WTC11 (cell line): ENCODE measurements at places on chromosomes 5 and 9. TPM values are rescaled to one million over a fixed set of nuclear protein-coding genes. Genes with fewer than 3 reads are reported as not detected.
A peak's percentile ranks its signal among the peaks of the same experiment; 100 is the strongest.

DNA sequence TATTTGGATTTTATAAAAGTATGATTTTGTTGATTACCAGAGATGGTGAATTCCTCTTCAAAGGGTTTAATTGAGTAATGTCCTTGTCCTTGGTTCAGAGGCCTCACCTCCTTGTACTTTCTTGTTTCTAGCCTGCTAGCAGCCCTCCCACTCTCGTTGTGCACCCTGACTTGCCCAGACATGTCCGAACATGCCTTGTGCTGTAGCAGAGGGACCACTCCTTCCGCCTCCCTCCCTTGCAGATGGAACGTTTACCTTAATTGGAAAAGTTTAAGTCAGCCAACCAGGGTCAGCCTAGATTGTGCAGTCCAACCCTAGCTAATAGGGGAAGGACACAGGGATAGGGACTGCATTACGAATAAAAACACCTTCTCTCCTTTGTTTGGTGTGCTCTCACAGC, 406.9 kb upstream of the NMUR2 start:
- H3K4me1 ChIP-seq: peaks cover 12% of the 10 kb centered on the region
- peak overlapping the region; percentile 45; the same call in 1 of the 2 replicates for H3K27ac ChIP-seq
- DNase-seq: no peak
- H3K4me3 ChIP-seq: no peak overlapping the region
- 0 out of 2 replicates have a peak, but pooled peaks cover 3% of the 10 kb centered on the region for H3K27me3 ChIP-seq

Gene HRH2
- total RNA-seq: 9.3 to 12.7 TPM (median 12.2 TPM) in 3 replicates

Gene PCDHB2
- 22.9 to 26.2 TPM (median 23.1 TPM) in 3 replicates for total RNA-seq

Gene DIMT1
- 30.3 to 33.9 TPM (median 31.1 TPM) in 3 replicates for total RNA-seq

GRCh38 chr5:77971776-77972468, 195.8 kb upstream of the TBCA start:
- peaks cover 99% of the 10 kb centered on the region for H3K27me3 ChIP-seq
- H3K4me3 ChIP-seq: peak overlapping the region; percentile 59
- no peaks in the 10 kb centered on the region for H3K36me3 ChIP-seq
- no peak for DNase-seq
- no peak overlapping the region for H3K27ac ChIP-seq

Gene GAS1
- total RNA-seq: 5.0 to 6.2 TPM (median 5.3 TPM) in 3 replicates

- peaks cover 10% of the 10 kb centered on the region for H3K27me3 ChIP-seq
- no peak overlapping the region for H3K27ac ChIP-seq
- peaks cover 11% of the 10 kb centered on the region for H3K4me1 ChIP-seq
- H3K36me3 ChIP-seq: no peaks in the 10 kb centered on the region
Observed at GRCh38 chr9:127572961-127573721, 38.9 kb upstream of the STXBP1 start.

DNA sequence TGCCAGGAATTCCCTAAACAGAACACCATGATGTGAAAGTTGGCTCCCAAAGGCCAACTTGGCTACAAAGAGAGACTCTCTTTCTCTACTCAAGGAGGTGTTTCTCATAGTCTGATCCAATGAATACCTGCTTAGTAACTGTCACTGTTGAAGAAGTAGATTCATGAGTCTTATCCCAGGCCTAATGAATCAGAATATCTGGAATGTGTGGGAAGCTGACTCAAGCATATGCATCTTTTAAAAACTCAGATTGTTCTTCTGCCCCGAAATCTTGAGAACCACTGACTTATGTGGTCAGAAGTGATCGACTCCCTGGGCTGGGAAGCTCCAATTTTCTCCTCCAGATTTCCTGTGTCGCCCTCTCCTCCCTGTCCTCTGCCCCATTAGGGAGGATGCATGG, 345.6 kb downstream of the PLK2 start:
- H3K27me3 ChIP-seq: no peaks in the 10 kb centered on the region; the same call in 1 of the 2 replicates
- H3K4me3 ChIP-seq: no peak overlapping the region
- no peaks in the 10 kb centered on the region for H3K36me3 ChIP-seq

Gene GKAP1
- total RNA-seq: 6.1 to 8.0 TPM (median 7.8 TPM) in 3 replicates

Gene SV2C
- total RNA-seq: 0.05 to 0.09 TPM (median 0.07 TPM) in 3 replicates
